ENCODE measurements at places on chromosomes 6 and 20.

GRCh38 chr6:84779380-84779779 lies 15.0 kb upstream of the TBX18 start:
- DNase-seq = no peak

GRCh38 chr6:151374036-151374683 lies 17.2 kb downstream of the ZBTB2 start:
- no peak for DNase-seq

GRCh38 chr6:132132924-132133639 lies 181.9 kb upstream of the CCN2 start:
- DNase-seq = no peak

DNA sequence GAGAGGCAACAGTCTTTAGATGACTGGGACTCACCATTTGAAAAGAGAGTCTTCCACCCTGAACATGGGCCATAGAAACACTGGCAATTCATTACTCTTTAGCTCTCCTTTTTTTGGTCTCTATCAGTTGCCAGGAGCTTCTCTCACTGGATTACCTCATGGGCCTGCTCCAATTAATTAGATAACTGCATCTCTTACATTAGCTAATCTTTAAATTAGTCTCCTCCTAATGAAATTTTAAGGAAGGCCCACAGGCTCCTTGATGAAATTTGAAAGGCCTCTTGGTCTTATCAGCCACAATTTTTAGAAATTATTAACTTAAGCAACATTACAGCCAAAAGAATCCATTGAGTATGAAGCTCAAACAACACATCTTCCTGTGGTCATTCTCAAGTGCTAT lies 184.4 kb downstream of the UNC5CL start:
- no peak for DNase-seq

DNA sequence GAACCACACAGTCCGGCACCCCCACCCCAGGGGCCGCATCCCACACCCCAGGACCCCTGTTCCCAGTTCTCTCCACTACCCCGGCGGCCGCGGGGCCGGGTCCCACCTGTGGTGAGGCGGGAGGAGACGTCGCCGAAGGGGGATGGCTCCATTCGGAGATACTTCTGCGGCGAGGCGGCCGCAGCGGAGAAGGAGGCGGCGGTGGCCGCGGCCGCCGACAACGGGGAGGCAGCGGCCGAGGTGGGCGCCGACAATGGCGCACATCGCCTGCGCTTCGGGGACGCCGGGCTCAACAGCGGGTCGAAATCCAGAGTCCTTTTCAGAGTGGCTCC lies 723 bp downstream of the AKIRIN2 start:
- no peak for DNase-seq

DNA sequence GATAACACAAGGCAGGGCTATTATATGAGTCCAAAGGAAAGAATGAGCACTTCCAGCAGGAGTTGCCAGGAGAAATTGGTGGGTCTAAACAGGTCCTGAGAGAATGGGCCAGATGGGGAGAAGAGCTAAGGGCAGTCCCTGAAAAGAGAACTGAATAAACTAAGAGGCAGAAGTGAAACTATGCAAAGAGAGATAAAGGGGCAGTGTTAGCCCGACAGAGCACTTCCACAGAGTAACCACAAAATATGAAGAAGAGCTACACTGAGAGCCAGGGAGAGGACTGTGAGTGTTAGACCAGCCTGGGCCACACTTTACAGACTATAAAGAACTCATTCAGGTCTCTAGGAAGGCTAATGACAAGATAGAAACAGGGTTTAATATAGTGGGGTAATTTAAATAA lies 43.8 kb downstream of the RALGAPA2 start:
- DNase-seq = no peak

DNA sequence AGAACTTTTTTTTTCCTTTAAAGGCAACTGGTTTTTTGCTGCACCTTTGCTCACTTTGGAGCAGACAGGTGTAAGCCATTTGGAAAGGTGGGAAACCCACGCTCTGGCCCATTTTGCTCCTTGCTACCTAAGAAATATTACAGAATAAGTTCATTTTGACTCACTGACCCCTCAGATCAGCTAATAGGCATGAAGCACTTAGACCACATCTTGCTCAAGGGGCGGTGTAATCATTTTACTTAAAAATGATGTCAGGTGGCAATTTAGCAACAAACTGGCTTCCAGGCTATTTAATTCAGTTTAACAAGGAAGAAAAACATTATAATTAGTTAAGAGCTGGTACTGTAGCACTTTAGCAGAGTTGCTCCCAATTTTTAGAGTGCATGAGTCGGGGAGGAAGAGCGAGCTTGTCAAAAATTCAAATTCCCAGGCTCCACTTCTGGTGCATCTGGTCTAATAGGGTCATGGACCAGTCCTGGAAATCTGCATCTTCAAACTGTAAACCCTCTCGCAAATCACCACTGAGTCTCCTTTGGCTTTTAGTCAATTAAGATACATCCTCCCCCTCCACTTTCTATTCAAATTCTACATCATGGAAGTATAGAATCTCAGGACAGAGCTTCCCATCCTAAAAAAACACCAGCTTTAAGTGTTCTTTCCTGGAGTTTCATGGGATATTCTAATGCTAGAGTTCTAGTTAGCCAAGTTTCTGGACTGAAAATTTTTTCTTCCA lies 38.2 kb downstream of the JAG1 start:
- DNase-seq = no peak

DNA sequence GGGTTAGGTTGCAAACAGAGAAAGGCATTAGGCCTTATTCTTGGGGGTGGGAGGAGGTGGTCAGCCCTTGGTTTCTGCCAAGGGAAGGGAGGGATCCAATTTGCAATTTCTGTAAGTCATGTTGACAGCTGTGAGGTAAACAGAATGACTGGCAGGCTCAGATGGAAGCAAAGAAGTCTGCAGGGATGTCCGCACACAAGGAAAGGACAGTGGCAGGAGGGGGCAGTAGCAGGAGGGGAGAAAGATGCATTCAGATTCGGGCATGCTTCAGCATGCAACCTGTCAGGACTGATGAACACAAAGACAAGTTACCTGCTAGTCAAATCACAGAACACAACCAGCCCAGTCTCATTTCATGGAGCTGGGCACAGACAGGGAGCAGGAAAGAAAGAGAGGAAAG lies 217.9 kb upstream of the FOXA2 start:
- no peak for DNase-seq

DNA sequence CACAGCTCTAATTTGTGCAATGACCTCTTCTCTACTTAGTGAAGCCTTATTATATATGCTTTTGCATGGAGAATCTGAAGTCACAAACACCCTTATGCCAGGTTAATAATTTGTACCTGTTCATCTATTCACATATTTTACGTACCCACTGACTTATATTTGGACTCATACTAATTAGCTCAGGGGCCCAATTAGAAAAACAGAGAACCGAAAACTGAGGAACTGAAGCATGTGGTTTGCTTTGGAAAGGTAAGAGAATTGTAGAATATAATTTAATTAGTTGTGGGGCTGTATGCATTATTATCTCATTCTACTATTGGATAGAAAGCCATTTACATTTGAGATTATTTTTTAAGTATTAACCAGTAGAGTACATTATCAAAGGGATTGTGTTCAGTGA lies 805.9 kb upstream of the CITED2 start:
- no peak for DNase-seq

DNA sequence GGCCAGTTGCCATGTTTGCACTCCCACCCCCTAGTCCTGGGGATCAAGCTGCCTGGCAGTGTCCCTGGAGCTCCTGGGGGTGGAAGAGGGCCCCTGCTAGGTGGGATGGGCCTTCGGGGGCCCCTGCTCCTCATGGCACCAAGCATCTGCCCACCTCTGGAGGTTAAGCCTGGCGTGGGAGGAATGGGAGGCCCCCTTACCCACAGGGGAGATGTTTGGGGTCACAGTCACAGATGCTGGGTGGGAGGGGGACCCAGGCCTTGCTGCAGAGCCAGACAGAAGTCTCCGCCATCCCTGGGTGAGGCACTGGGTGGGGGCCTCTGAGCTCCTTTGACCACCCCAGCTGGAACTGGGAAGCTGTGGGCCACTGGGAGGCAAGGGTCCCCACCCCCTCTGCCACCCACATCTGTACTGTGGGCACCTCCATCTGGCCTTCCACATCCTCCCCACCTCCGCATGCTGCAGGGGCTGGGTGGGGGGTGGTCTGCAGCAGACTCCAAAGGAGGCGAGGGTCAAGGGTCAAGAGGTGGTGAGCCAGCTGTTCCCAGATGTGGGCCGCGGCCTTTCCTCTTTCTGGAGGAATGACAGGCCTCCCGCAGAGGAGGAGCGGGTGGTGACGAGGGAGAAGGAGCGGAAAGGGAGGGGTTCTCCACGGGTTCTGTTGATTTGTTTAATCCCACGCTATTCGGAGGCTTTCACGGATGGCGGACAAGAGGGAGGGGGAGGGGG lies 41.5 kb downstream of the YTHDF1 start:
- no peak for DNase-seq

- no peak for DNase-seq
These were observed 34.8 kb downstream of the IYD start for GRCh38 chr6:150403458-150404246.

- DNase-seq = no peak
These were observed 43.4 kb downstream of the RALY start for GRCh38 chr20:34037121-34037520.

GRCh38 chr6:48744948-48745347 lies 634.0 kb upstream of the PTCHD4 start:
- no peak for DNase-seq

- no peak for DNase-seq
These were observed 51.5 kb upstream of the MTHFD1L start for GRCh38 chr6:150813993-150814359.

- DNase-seq = no peak
These were observed 40.9 kb upstream of the PTPN1 start for GRCh38 chr20:50469176-50469723.

GRCh38 chr20:59666586-59666985 lies 62.2 kb downstream of the PHACTR3 start:
- DNase-seq = no peak

- DNase-seq = no peak
These were observed 32.6 kb downstream of the CLIC5 start for GRCh38 chr6:45983062-45983461.

DNA sequence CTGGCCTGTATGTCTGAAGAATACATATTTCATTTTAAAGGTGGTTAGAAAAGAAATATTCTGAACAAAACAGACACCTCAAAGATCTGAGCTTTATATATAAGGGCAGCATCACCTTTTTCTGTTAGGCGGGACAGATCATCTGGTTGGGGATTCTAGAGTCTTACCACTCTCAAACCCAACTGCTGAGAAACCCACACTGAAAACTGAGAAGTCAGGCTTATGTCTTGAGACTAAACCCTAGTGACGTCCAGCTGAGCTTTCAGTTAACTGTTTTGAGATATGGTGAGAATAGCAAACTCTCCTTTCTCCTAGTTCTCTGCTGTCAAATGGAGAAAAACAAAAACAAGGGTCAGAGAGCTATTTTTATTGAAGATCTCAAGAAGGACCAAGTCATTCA lies 63.7 kb upstream of the CCN6 start:
- DNase-seq = no peak

GRCh38 chr6:112343977-112344376 lies 3.2 kb upstream of the RFPL4B start:
- DNase-seq = no peak

GRCh38 chr20:61271312-61272231 lies 19.5 kb downstream of the CDH4 start:
- no peak for DNase-seq

GRCh38 chr6:30543821-30544220 lies 12.5 kb downstream of the GNL1 start:
- no peak for DNase-seq

GRCh38 chr6:70415660-70416059 lies 2.4 kb downstream of the FAM135A start:
- no peak for DNase-seq

DNA sequence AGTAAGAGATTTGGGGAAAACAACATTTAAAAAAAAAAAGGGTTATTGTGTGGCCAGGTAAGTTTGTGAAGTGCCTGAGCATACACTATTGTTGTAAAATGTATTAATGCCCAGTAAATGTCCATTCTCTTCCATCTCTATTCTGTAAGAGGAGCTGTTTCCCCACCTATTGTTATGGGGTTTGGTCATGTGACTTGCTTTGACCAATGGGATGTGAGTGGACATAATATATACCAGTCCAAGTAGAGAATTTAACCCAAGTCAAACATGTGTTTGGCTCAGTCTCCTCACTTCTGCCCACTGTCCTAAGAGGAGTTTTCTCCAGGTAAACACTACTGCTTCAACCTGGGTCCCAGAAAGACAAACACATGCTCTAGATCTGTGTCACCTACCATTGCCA lies 377.1 kb downstream of the FOXA2 start:
- DNase-seq = no peak

- DNase-seq = no peak
These were observed 196.8 kb downstream of the ATXN1 start for GRCh38 chr6:16564436-16564835.

DNA sequence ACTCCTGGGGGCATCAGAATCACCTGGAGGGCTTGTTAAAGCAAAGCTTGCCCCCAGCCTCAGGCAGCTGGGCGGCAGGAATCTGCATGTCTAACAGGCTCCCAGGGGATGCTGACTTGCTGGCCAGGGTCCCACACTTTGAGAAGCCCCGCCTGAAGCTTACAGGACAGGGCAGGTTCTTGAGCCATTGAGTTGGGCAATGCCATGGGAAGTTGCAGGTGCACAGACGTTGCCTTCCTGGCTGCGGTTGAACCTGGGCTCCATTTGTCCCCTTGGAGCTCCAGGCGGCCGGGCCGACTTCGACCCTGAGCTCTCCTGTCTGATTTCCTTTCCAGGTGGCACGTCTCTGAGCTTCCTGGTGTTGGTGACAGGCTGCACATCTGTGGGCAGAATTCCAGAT lies 46.8 kb downstream of the SYNJ2 start:
- no peak for DNase-seq

DNA sequence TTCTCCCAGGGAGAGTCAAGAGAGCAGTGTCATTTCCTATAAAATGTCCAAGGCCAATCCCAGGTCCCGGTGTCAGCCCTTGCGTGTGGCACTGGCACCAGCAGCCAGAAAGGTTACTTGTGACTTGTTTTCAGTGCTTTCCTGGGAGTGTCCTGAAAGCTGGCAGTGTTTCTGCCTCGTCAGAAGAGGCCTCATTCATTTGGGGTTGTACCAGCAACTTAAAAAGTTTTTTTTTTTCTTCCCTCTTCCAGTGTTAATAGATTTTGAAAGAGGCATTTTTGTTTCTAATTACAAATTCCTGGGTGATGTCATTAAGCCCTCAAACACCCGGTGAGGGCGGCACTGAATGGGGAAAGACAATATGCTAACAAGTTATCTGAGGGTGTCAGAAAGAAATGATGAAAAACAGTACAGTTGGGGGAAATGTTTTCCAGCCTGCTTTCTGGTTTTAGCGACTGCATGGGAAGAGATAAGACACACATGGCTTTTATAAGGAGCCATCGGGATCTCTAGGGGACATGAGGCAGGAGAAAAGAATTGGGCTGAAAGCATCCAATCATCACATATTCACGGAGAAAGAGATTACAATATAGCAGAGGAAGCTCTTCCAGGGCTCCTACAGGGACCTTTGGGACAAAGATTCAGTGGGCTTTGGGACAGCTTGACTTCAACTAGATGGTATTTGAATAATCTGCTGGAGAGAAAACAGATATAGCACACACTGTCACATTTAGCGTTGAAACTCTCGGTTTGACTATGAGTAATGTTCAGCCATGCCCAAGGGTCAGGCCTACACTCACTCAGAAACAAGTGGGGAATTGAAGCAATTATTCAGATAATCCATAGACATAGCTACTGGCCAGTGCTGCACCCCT lies 153.0 kb downstream of the BCAS1 start:
- DNase-seq = no peak

GRCh38 chr6:132005178-132005577 lies 54.0 kb upstream of the CCN2 start:
- no peak for DNase-seq

- no peak for DNase-seq
These were observed 147.5 kb upstream of the PLN start for GRCh38 chr6:118400582-118400981.
